Stimulated activated CD4-positive, alpha-beta T cell treated with anti-CD3 and anti-CD28 coated beads, Interleukin-1b, Interleukin-23, amount 100 ng/mL, for 24 hours (primary cell): ENCODE measurements at places on chromosomes 4 and X.

GRCh38 chr4:1099270-1099669 lies 14.1 kb downstream of the RNF212 start:
- DNase-seq = no peak

- DNase-seq = no peak
Measured at GRCh38 chrX:68833855-68834331, 5.1 kb downstream of the EFNB1 start.

- DNase-seq = no peak
Measured at GRCh38 chrX:109874548-109874947, 128.4 kb upstream of the TMEM164 start.

- DNase-seq = no peak
Measured at GRCh38 chr4:167032871-167033270, 201.4 kb downstream of the SPOCK3 start.
